Iris pigment epithelial cell (primary cell): ENCODE measurements at places on chromosomes 7 and 10.

DNA sequence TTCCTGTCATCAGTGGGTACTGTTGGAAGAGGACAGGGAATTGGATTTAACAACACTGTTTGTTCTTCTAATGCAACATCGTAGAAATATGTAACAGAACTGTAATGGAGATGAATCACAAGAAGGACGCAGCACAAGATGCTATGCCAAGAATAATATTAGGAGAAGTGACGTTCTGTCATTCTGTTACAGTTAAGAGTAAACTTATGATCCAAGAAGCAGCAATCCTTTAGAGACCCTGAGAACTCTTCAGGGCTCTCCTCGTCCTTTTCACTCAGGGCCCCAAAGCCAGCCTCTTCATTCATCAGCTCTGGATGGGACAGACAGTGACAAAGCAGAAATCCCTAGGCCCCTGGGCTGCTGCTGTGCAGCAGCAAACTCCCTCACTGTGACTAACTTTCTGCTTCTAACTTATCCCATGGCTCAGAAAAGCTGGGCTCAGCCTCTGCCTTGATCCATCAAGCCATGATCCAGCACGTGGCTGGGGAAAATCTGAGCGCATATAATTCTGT, 8.7 kb upstream of the IL6 start:
- DNase-seq, result peak; percentile 94

- no peak for DNase-seq
Measured at GRCh38 chr7:18786196-18786727, 290.7 kb downstream of the HDAC9 start.

DNA sequence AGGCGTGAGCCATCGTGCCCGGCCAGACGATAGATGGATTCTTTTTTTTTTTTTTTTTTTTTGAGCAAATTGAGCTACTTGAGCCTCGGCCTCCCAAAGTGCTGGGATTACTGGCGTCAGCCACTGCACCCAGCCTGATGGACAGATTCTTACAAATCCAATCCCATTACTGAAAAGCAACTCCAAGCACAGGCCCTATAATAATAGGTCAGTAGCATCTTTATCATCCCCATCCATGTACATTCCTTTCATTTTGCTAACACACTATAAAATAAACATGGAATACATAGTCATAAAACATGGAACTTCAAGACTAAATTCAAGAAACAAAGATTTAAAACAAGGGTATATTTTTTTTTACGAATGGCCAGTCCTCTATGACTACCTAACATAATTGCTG, 16.0 kb upstream of the RSBN1L start:
- no peak for DNase-seq

DNA sequence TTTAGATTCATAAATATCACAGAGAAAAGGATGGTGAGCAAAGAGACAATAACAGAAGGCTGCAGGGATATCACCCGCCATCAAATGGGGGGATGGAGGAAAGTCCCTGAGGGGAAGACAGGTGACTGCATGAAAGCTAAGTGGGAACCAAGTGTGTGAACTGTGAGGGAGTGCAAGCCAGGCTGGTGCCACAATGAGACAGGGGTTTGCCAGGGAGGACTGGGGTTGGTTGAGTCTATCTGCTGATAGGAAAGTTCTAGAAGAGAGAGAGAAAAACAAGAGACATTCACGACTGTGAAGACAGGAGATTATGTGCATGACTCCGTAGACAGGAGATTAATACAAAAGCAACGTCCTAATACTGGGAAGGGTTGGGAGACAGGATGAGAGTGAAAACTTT, 376.4 kb downstream of the PARD3 start:
- DNase-seq, result no peak

DNA sequence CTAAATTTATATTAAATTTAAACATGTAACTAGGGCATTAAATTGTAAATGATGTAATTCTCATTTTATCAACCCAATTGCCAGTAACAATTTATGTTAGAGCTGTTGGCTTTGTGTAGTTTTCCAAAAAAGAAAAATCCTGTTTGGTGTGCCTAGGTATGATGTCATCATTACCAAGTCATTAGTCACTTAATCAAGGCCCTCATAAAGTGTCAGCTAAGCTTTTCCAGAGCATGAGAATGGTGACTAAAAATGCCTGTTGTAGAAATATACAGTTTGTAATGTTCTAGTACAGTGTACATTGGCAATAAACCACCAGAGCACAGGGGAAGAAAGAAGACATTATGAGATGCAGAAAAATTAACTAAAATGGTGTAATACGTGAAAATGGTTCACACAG, 593.8 kb upstream of the ANKRD30A start:
- DNase-seq, result peak; percentile 37

DNA sequence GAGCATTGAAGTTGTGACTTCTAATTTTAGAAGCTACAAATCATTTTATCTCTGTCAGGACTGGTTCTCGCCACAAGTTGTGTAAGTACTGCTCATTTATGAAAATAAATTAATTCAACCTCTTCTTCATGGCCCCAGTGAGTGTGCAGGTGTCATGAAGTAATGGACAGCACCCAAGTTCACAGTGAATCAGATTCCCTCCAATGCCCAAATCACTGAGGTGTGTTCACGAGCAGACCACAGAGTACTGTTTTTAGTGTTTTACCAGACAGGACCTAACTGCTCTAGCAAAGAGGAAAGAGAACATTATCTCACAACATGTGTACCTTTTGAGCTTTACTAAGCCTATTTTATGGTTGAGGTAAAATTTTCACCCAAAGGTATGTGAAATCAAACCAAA, 980.0 kb downstream of the CNTNAP2 start:
- no peak for DNase-seq

DNA sequence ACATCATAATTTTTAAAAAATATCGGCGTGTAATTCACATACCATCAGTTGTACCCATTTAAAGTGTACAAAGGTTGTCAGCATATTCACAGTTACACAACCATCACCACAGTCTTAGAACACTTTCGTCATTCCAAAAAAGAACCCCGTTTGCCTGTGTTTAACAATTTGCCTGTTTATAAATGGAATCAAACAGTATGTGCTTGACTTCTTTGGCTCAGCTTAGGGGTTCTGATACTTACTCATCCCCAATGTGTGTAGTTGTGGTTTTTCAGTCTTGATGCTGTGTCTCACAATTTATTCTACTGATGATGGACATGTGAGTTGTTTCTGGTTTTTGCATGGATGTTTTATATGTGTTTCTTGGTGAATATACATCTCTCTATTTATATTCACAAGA, 50.0 kb downstream of the PRPF18 start:
- DNase-seq, result peak; percentile 51

DNA sequence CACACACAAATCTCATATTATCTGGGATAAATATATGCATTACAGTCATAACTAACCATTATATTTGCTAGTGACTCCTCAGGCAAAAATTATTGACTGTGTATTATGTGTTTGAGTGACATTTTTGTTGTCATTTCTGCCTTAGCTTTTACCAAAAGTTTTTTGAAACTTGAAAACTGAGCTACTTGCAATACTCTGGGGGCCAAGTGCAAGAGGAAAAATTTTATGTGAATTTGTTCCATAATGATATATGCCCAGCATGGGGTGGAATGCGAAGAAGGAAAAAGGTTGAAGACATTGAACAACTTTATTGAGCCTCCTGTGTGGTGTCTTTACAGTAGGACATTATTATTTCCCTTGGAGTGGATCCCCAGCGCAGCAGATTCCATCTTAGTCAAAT, 176.8 kb upstream of the FERD3L start:
- DNase-seq, result no peak

GRCh38 chr10:6400331-6400730, 179.7 kb downstream of the PRKCQ start:
- DNase-seq, result no peak

GRCh38 chr10:58291538-58292174, 22.7 kb downstream of the CISD1 start:
- DNase-seq, result peak; percentile 69

- no peak for DNase-seq
Measured at GRCh38 chr7:125568799-125569198, 639.2 kb upstream of the POT1 start.

DNA sequence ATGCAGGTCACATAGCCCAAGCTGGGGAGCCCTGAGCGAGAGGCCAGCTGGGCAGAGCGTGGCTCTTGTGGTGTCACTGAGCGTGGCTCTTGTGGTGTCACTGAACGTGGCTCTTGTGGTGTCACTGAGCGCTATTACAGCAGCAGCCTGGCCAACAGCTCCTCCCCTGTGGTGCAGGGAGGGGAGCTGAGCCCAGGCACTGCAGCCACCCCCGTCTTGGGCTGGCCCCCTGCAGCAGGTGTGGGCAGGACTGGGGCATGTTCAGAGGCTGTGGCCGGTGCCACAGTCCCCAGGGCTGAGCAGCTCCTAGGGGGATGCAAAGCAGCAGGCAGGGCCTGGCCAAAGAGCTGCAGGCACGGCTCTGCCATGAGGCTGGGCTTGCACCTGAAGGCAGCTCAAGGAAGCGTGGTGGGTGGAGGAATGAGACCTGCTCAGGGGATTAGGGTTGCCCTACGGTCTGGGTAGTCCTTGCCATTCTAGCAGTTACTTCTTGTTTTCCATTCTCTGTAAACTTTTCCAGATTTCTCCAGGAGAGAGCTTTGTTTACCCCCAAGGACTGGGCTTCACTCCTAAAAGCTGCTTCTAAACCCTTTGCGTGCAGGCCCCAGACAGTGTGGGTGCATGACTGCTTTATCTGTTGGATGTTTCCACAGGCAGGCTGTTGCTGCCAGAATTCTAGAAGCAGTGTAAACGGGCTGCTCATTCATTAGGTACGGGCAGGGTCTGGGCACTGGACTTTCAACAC, 29.2 kb downstream of the ZNF783 start:
- DNase-seq, result no peak

- peak; percentile 55 for DNase-seq
Measured at GRCh38 chr10:116787893-116788665, 45.7 kb upstream of the HSPA12A start.

DNA sequence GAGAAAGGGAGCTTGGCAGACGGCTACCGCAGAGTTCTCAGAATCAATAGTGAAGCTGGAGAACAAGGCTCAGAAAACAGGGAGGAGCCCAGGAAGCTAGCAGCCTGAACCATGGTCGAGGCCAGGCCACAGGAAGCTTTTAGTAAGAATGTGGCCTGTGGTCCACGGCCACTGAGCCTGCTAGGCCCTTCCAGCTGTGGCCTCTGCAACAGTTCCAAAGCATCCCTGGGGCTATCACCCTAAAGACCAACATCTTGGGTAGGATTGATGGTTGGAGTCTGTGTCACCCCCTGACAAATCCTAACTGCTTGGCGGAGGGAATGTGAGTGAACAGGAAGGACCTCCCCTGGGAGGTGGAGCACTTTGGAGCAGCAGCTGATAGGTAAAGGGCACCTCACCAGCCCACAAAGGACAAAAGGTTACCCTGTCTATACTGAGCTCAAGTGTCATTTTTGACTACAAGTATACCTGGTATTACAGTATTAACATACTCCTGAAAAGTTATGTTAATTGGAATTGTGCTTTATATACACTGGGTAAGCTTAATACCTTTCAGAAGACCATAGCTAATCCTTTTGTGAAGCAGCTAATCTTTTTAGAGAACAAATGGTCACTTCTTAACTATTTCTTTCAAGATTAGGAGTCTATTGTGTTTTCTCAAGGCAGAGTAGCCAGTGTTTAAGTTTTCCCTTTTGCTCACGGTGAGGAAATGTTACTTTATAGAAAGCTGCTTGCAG, 18.7 kb downstream of the PTPRE start:
- no peak for DNase-seq

DNA sequence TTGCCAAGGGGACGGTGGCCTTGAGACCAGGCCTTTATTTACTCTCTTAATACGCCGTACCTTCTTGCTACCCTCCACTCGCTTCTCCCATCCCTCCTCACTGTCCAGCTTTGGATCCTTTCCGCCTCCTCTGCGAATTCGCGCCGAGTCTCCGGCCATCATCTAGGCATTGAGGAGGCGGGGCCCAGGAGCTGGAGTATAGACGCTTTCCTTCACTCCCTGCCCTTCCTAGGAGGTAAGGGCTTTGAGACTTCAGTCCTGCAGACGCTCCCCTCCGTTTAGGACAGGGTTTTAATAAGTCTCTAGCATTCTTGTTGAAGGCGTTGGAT, 538 bp downstream of the TFAM start:
- peak; percentile 35 for DNase-seq
